ENCODE measurements at places on chromosomes 6 and 20.

- DNase-seq: no peak
Observed at GRCh38 chr6:52529311-52529710, 47.5 kb downstream of the TRAM2 start.

GRCh38 chr6:28808383-28808782 is 115.4 kb downstream of the TRIM27 start:
- no peak for DNase-seq

DNA sequence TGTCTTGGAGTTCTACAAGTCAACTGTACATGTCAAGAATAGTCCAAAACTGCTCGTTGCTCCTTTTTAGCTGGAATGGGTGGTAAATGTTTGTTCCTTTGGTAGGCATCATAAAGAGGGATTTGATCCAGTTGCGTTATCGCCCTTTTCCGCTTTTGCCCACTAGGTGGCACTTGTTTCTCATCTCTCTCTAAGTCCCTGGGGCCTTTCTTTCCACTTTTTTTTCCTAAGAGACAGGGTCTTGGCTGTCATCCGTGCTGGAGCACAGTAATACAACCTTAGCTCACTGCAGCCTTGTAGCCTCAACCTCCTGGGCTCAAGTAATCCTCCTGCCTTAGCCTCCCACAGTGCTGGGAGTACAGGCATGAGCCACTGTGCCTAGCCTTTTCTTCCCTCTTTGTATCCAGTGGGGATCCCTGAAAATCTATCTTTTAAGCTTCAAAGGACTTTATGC is 20.7 kb downstream of the GTPBP2 start:
- DNase-seq: peak; percentile 73

DNA sequence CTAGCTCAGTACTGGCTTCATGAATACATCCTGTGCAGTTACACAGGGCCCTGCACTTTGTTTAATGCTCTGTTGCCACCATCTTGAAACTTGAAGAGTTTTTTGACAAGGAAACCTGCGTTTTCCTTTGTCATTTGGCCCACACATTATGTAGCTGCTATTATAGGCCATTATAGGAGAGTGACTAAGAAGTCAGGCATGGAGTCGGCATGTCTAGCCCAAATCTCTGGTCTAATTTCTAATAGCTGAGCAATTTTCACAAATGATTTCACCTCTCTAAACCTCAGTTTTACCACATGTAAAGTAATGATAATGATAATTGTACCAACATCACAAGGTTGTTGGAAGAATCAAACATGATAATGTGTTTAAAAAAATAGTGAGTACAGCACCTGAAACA is 67.1 kb upstream of the MYLIP start:
- DNase-seq: peak; percentile 74

DNA sequence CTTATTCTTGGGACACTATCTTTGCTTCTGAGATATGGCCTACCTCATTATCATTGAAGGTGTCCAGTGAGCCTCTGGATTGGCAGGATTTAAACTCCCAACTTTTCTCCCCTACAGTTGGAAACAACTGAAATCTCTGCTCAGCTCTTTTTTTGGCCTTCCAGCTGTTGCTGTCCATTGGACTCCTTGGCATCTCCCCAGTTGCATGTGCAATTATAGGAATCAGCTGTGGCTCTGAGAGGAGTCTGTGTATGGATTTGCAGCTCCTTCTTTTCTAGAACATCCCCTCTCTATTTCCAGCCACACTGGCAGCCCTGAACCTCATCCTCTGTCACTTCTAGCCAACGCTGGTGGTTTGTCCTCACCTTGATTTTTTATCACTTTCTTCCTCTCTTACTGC is 21.2 kb downstream of the RAB22A start:
- no peak for DNase-seq

- no peak for DNase-seq
Observed at GRCh38 chr6:75283907-75284631, 523 bp downstream of the TMEM30A start.

GRCh38 chr20:48531505-48531904 is 296.3 kb downstream of the PREX1 start:
- peak; percentile 47 for DNase-seq

- no peak for DNase-seq
Observed at GRCh38 chr6:3533981-3534380, 77.1 kb upstream of the SLC22A23 start.

GRCh38 chr6:142548566-142548965 is 246.8 kb downstream of the ADGRG6 start:
- DNase-seq: no peak

DNA sequence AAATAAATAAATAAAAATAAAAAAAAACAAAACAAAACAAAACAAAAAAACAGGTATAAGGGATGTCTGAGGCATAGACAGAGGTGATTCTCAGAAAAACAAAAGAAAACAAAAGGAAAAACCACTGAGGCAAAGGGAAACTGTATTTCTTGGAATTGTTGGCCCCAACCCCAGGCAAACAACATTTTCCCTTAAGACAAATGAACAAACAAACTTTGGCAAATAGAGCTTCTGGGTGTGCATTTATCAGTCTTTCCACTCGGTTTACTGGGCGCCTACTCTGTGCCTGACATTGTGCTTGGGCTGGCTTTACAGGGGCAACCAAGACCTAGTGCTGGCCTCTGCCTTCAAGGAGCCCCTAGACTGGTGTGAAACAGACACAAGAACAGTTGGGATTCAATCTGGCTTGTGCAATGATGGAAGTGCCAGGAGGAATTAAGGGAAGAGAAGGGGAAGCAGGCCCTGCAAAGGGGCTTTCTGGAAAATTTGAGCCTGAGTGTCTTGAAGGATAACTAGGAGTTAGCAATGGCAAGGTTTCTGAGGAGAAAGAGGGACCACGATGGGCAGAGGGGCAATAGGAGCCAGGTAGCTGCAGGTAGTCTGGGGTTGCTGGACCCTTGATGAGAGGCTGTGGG is 33.8 kb upstream of the IER3 start:
- no peak for DNase-seq

- DNase-seq: no peak
Observed at GRCh38 chr20:64131406-64131805, 24.0 kb upstream of the NPBWR2 start.

DNA sequence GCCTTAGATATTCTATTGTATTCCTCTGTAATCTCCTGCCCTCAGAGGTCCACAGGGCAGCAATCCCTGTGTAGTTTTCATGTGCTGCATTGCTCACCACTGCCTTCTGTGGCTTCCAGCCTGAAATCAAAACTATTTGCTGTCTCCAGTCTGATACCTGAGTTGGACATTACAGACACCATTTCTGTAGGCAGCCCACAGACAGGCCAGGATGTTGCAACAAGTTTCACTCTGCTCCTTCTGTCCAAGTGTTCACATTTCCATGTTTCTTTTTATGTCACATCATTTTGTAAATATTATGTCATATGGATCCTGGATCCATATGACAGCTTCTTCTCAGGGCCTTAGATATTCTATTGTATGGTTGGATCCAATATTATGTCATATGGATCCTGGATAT is 21.7 kb downstream of the ECI2 start:
- no peak for DNase-seq

- DNase-seq: no peak
Observed at GRCh38 chr6:87917886-87918285, 129.8 kb upstream of the SPACA1 start.

DNA sequence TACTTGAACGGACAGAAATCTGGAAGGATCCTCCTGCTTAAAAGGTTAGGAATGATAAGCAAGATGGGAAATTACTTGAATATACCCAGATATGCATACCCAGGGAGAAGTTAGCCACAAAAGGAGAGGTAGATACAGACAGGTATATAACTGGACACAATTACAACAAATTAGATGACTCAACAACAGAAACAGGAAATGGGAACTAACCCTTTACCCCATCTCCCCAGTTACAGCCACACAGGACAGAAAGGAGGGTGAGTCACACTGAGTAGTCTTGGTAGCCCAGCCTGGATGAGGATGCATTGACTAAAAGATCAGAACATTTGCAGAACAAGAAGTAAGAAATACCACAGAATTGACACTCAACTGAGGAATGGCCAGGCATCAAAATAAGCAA is 61.2 kb downstream of the C6orf52 start:
- DNase-seq: peak; percentile 46

DNA sequence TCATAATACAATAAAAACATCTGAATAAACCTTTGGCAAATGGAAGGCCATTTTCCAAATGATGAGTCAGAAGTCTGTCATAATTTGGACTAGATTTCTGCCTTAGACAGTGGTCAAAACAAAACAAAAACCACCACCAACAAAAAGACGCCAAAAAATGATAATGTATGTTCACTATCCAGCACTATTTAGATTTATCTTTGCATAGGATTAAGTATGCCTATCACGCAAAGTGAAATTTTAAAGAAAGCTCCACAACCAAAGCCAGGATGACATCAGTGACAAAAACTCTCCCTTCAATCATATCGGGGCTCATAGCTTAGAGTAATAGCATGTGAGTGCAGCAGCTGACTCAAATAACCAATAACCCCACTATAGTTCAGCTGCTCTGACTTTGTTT is 201.9 kb downstream of the MOXD1 start:
- DNase-seq: peak; percentile 81

DNA sequence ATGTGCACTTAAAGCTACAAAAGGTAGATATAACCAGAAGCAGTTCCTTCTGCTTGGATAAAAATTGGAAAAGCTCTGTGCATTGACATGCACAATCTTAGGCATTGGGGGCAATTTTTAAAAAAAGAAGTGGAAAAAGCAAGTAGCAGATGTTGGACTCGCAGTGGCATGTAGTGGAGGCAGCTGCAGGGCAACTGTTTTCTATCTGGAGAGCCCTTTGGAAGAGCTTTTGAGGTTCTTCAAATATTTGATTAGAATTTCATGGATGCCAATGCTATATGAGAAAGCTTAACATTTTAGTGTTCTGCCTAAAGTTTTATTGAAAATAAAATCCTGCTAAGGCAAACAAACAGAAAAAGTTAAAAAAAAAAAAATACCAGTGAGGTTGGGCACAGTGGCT is 388.3 kb upstream of the RNF217 start:
- DNase-seq: no peak

GRCh38 chr6:151493161-151493803 is 535 bp upstream of the CCDC170 start:
- no peak for DNase-seq

DNA sequence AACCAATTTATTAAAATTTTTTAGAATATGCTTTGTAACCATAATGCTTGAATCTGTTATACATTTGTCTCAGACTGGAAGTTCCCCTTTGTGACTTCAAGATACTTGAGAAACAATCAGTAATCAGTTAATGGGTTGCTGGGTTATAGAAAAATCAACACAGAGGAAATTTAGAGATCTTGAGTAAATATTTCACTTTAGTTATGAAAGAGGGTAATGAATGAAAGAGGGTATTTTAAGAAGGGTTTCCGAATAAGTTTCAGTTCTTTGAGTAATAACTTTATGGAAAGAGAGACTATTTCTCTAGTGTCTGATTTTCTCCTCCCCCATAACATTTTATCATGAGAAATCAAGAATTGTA is 21.4 kb downstream of the ZFAND3 start:
- DNase-seq: no peak

GRCh38 chr6:146027586-146028251 is 1.1 kb upstream of the GRM1 start:
- no peak for DNase-seq

- DNase-seq: peak; percentile 60
Observed at GRCh38 chr6:111592726-111593511, 12.8 kb downstream of the TRAF3IP2 start.

- no peak for DNase-seq
Observed at GRCh38 chr20:2305479-2305878, 9.7 kb downstream of the TGM3 start.

DNA sequence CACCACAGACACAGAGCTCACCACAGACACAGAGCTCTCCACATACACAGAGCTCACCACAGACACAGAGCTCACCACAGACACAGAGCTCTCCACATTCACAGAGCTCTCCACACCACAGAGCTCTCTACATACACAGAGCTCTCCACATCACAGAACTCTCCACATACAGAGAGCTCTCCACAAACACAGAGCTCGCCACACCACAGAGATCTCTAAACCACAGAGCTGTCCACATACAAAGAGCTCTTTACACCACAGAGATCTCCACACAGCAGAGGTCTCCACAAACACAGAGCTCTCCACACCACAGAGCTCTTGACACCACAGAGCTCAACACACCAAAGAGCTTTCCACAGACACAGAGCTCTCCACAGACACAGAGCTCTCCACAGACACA is 55.8 kb downstream of the ERMARD start:
- no peak for DNase-seq

DNA sequence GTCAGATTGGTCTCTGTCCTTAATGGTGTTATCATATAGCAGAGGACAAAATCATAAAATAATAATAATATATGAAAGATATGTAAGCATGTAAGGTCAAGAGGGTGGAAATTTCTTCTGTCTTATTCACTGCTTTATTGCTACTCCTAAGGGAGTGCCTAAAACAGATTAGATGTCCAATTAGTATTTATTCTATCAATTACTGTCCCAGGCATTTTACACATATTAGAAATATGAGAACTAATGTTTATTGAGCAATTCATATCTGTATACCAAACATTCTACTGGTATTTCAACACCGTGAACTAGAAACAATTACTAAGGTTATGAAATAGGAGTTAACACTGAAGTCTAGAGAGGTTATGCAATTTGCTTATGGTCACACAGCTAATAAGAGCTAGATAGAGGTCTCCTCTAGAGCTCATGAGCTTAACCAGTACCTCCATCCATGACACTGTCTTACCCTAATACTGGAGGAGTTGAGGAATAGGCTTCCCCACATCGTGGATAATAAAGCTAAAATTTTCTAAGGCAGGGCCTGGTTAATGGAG is 302.3 kb downstream of the PLCB1 start:
- DNase-seq: no peak

- DNase-seq: no peak
Observed at GRCh38 chr6:7910298-7910653, 312 bp downstream of the TXNDC5 start.

GRCh38 chr6:162728197-162728596 is 423 bp downstream of the PACRG start:
- no peak for DNase-seq

DNA sequence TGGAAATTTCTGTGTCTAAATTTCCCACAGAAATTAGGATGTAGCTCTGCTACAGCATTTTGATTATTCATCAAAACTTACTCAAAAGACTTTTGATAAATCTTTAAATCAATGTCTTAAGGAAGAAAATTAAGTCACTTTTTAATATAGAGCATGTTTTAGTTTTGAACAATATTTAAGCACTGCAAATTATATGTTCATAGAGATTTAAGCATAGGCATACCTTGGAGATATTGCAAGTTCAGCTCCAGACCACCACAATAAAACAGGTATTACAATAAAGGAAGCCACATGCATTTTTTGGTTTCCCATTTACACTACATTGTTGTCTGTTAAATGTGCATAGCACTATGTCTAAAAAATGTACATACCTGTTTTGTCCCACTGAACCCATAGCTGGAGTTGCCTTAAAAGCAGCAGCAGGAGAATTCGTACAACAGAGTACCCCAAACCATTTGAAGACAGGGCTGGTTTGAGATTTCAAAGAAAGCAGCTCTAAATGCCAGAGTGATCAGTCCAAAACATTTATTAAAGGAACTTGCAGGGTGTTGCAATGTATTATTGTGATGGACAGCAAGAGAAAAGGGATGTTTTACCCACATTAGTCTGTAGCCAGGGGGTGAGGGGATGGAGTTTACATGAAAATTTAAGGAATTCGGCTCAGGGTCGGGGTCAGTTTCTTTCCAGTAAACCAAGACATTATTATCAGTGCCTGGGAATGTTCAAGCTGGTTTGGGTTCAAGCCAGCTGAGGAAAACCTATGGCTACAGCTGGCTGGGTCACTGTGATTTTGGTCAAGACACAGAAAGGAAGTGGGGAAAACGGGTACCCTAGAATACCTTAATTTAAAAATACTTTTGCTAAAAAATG is 6.3 kb upstream of the LOC128125822 start:
- peak; percentile 72 for DNase-seq
